ENCODE measurements at places on chromosomes 2 and 18. TPM values are rescaled to one million over a fixed set of nuclear protein-coding genes. Genes with fewer than 3 reads are reported as not detected.

Gene DOK1
- 24.7 TPM for total RNA-seq

Gene IL36RN
- total RNA-seq = not detected

Gene DDX18
- 44.8 TPM for total RNA-seq

Gene FAP
- not detected for total RNA-seq

Gene IL1R2
- total RNA-seq = not detected

Gene ECEL1
- not detected for total RNA-seq

Gene FSHR
- total RNA-seq = not detected

Gene MYOM1
- total RNA-seq = not detected
